ENCODE measurements at places on chromosomes 13 and 19. TPM values are rescaled to one million over a fixed set of nuclear protein-coding genes. Genes with fewer than 3 reads are reported as not detected.

The PABPC3 gene
- under 0.01 TPM for total RNA-seq

The ACP5 gene
- 110 TPM for total RNA-seq

The PSG3 gene
- total RNA-seq = not detected

The IZUMO4 gene
- not detected for total RNA-seq

The IGFL3 gene
- total RNA-seq = not detected

The C19orf44 gene
- total RNA-seq = 5.8 TPM

The GATAD2A gene
- 89.9 TPM for total RNA-seq

The TMEM143 gene
- 3.7 TPM for total RNA-seq

The SIGLEC10 gene
- not detected for total RNA-seq

The BRME1 gene
- total RNA-seq = 1.4 TPM

The TEAD2 gene
- total RNA-seq = 29.6 TPM

The S1PR5 gene
- under 0.01 TPM for total RNA-seq

The HSH2D gene
- not detected for total RNA-seq

The ZNF615 gene
- total RNA-seq = 5.2 TPM

The NOVA2 gene
- total RNA-seq = not detected

The ZNF439 gene
- 16.0 TPM for total RNA-seq

The TMEM255B gene
- 1.1 TPM for total RNA-seq

The IFNL3 gene
- not detected for total RNA-seq

The PROZ gene
- total RNA-seq = not detected

The OSCAR gene
- not detected for total RNA-seq

The SEMA6B gene
- total RNA-seq = 0.33 TPM

The C19orf67 gene
- not detected for total RNA-seq

The KLF1 gene
- total RNA-seq = not detected
